ENCODE measurements at places on chromosomes 13 and 19.
A peak's percentile ranks its signal among the peaks of the same experiment; 100 is the strongest.

DNA sequence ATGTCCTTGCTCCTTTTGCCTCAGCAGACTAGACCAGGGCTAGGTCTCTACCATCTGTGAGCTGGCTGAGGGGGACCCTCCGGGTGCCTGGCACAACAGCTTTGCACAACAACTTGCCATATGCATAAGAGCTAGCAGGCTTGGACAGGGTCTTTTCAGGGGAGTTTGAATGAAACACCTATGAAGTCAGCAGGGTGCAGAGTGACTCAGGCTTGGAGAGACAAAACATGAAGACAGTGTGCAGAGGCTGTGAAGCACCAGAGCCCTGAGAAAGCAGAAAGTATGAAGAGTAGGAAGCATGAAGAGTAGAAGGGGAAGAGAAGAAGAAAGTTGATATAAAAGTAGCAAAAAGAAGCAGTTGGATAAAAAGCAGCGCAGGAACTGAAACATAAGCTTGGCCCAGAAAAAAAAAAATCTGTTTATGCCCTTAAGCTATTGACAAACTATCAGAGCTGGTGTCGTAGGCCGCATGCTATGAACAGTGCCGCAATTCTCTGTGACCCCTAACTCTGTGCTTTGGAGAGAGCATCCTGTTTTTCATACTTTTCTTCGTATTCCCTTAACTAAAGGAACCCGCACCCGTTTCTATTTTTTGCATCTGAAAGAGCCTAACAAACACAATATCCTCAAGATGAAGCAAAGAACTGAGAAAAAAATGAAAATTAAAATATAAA, 52.7 kb upstream of the FAM216B start:
- no peak for DNase-seq

- no peak for DNase-seq
These were observed 233.8 kb upstream of the PRR20A start for GRCh38 chr13:56906909-56907308.

DNA sequence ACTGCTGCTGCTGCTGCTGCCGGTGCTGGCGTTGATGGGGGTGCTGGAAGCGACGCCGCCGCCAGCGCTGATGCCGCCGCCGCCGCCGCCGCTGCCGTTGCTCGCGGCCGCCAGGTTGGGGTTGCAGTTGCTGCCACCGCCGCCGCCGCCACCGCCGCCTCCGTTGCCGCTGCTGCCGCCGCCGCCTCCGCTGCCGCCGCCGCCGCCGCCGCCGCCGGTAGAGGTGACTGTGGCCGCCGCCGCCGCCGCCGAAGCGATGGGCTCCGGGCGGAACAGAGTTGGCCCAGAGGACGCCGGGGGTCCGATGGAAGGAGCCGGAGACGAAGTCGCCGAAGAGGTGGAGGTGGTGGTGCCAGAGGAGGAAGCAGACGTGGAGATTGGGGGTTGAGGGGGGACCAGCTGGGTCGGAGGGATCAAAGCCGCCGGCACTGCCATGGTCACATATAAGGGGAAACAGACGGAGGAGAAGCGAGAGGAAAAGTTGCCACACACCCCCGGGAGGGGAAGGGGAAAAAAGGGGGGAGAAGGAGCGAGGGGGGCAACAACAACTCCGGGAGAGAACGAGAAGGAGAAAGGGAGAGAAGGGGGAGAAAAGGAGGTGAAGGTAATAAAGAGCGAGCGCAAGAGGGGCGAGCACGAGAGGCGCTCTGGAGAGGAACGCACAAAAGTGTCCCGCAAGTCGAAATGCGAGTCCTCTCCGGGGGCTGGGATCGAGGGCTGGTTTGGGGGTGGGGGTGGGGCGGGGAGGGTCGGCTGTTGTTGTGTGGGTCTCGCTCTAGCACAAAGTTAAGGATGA, 471 bp downstream of the DACH1 start:
- DNase-seq: peak; percentile 67

DNA sequence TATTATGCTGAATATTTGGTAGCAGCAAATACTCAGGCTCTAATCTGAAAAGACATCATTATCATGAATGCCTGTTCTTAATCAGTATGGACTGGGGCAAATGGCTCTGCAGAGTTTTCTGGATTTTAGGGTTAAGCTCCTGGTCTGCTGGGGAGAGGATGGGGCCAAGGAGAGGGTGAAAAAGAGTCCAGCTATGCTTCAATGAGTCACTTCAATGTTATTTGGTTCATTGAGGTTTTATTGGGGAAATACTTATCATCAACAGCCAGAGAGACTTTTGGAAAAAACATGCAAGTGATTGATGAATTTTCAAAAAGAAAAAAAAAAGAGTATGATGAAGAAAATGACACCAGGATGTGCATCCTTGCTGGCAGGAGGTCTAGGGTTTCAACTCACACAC, 278.3 kb downstream of the UQCRFS1 start:
- DNase-seq: no peak

DNA sequence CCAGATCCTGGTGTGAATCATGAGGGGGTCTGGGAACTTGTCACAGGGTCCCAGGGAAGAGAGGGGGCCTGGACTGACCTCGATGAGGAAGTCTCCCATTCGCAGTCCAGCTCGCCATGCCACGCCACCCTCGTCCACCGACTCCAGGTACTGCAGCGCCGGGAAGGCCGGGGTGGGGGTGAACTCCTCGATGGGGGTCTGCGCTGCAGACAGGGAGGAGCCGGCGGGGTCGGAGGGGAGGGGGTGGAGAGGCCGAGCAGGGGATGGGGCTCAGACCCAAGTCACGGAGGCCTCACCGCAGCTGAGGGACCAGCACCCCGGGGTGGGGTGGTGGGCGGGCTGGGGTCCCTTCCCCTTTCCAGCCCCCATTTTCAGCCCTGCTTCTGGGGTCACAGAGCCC, 30.8 kb downstream of the SHANK1 start:
- DNase-seq: no peak

DNA sequence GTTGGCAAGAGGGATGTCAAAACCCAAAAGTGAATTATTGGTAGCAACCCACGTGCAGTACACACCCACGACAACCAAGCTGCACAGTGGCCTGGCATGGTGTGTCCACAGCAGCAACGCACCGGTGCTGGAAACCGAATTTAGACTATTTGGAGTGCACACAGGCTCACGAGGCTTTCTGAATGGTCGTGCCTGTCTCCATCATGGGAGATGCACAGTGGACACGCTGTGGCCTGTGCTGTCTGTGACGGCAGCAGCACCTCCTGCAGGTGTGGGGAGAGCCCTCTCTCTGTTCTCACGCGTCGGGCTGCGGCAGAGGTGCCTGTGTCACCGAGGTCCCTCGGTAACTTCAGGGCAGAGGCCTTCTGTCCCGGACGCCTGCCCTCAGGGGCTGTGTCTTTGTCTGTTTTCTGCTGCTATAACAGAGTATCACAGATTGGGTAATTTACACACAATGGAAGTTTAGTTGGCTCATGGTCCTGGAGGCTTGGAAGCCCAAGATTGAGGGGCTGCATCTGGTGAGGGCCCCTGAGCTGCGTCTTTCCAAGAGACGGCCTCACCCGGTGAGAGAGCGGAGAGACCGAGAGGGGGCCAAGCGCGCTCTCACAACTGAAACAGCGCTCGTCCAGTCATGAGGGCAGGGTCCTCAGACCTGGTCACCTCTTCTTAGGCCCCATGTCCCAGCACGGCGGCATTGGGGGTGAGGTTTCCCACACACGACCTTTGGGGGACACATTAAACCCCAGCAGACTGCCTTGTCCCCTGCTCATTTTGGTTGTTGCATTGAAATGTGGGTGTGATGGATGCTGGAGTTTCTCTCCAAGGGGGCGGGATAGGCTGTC, 9.1 kb upstream of the MCF2L start:
- no peak for DNase-seq
